Stimulated activated naive CD4-positive, alpha-beta T cell (primary cell): ENCODE measurements at places on chromosomes 4 and X.

DNA sequence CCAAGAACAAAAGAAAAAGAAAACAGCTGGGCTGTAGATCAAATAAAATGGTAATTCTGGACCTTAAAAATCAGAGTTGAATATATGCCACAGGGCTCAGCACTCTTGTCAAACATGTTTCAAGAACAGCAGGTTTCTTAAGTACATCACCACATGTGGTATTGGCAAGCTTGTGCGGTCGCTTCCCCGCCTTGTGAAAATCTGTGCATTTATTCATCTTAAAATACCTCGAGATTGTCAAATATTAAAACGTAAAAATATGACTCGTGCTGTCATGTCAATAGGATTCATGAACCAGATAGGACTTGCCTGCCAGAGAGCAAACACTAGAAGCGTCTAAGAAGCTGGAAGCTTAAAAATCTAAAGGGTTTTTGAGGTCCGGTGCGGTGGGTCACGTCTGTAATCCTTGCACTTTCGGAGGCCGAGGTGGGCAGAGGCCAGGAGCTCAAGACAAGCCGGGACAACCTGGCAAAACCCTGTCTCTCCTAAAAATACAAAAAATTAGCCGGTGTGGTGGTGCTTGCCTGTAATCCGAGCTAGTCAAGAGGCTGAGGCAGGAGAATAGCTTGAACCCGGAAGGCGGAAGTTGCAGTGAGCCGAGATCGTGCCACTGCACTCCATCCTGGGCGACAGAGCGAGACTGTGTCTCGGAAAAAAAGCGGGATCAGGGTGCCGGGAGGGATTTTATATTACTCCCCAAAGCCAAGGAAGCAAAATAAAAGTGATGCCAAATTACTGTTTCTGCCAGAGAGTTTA is 40.2 kb upstream of the TMEM154 start:
- DNase-seq, result no peak

DNA sequence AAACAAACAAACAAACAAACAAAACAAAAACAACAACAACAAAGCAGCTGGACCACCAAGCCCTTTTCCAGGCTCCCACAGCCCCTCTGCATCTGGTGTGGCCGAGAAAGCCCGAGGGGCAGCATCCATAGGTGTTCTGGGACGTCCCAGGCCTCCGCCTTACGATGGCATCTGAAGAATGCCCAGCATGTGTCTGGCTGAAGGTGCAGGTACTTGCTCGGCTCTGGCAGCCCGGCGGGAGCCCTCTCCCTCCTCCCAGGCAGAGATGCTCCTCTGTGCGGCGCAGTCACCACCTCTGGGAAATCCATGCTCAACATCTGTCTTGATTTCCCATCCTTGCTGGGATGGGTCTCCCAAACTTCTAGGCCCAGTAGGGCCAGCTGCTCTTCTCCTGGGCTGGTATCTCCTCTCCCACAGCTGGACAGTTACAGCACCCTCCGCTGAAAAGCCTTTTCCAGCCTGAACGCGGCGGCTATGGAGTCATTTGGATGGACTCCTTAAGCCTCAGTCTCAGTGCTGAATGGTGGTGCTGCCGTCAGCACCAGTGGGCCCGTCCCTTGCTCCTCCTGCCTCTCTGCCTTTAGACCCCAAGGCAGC is 4.3 kb downstream of the PSAPL1 start:
- DNase-seq, result no peak

GRCh38 chr4:163157157-163157556 is 9.5 kb downstream of the NAF1 start:
- no peak for DNase-seq

- DNase-seq, result no peak
Measured at GRCh38 chr4:79043138-79043537, 103.9 kb upstream of the PAQR3 start.

GRCh38 chrX:155966876-155967275 is 30.6 kb upstream of the IL9R start:
- DNase-seq, result no peak
